ENCODE measurements at places on chromosomes 13 and 19.

GRCh38 chr19:35167251-35168119, 12.9 kb downstream of the FXYD5 start:
- no peak for DNase-seq

- no peak for DNase-seq
Observed at GRCh38 chr13:29799041-29799440, 51.4 kb downstream of the UBL3 start.

- DNase-seq, result no peak
Observed at GRCh38 chr13:31009166-31009565, 76.7 kb downstream of the TEX26 start.

GRCh38 chr13:79398127-79398526, 7.9 kb downstream of the RBM26 start:
- no peak for DNase-seq

- no peak for DNase-seq
Observed at GRCh38 chr13:60433505-60433904, 36.5 kb downstream of the TDRD3 start.

- no peak for DNase-seq
Observed at GRCh38 chr13:24747248-24748060, 16.5 kb upstream of the RNF17 start.

GRCh38 chr13:45885194-45885593, 33.6 kb upstream of the SIAH3 start:
- DNase-seq, result no peak

- no peak for DNase-seq
Observed at GRCh38 chr13:110657196-110657595, 41.9 kb downstream of the NAXD start.

DNA sequence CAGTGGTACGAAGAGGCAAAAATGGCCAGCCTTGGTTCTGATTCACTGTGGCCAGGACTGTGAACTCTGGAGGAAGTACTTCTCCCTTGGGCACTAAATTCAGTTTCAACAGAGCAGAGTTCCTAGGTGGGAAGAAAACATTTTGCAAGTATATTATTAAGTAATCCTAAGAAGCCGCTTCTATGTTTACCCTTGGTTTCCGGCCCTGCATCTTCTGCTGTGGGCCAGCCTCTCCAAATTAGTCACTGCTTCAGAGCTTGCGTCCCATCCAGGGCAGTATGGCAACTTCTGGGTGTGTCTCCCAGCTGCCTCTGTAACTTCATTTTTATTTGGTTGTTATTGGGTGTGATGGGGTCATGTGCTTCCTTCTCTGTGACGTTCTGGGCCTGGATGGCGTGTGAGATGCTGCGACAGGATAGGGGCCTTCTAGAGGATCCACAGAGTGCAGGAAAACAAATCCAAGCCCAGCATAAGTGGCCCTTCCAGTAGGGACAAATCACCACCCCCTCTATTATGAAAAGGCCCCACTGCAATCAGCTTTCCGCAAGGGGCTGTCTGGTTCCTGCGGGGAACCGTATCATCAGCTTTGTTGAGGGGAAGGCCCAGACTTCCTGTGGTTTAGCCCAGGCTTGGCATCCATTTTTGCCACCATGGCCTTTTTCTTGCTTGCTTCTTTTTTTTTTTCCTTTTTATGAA, 55.1 kb upstream of the C1QTNF9 start:
- no peak for DNase-seq

GRCh38 chr19:52190487-52191293, 838 bp downstream of the PPP2R1A start:
- DNase-seq, result no peak

GRCh38 chr13:46745706-46746105, 51.3 kb downstream of the ESD start:
- DNase-seq, result no peak

DNA sequence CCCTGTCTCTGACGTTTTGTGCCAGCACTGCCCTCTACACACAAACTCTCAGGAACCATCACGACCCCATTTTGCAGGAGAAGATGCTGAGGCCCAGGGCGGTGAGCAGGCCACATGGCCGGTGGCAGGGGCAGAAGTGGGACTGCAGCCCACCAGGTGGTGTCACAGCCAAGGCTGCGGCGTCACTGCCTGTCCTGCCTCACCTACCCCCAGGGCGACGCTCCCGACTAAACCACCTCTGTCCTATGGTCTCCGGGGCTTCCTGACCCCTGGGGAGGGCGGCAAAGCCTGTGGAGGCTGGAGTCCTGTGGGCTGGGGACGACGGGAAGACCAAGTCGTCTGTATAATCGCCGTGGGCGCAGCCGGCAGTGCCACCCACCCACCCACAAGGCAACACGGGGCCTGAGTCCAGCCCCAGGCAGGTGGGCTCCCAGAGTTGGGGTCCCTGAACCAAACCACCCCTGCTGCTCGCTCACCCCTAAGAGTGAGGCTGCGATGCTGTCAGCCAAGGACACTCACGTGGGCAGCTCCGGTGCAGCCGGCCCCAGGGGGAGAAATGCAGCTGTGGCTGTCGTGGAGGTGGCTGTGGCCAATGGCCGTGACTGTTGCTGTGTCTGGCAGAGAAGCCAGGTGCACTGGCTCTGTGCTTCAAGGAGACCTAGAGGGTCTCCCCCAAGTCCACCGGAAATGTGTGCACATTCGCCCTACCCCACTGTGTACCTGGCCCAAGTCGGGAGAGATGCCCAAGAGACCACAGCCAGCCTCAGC, 29.7 kb downstream of the RASA3 start:
- DNase-seq, result no peak

GRCh38 chr13:108528303-108528702, 101.1 kb upstream of the MYO16 start:
- DNase-seq, result no peak

- no peak for DNase-seq
Observed at GRCh38 chr13:97124915-97125809, 97.0 kb upstream of the MBNL2 start.

DNA sequence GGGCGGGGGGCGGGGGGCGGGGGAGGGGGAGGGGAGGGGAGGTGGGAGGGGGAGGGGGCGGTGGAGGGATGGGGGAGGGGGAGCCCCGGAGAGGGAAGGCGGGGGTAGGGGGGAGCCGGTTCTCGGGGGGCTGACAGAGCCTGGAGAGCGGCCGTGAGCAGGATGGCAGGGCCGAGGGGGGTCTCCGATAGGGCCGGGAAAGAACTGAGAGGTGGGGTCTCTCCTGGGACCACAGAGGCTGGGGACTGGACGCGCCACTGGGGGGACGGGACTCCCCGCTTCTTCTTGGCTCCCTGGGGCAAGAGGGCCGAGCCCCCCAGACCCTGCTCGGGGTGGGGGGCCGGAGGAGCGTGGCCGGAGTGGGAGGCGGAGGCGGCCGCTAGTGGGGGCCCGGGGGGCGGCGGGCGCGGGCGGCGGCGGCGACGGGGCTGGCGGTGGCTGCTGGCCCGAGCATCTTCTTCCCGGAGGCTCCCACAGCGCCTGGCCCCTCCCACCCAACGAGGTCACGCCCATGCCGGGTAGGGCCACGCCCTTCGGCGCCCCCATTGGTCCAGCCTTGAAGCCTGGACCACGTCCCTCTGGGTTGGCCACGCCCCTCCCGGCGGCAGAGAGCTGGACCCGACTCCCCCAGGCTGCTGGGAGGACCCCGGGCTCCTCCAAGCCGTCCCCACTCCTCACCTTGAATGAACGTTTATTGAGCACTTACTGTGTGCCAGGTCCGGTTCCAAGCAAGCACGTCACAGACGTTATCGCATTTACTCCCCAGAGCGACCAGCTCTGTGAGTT, at the start of gene NOVA2:
Gene NOVA2 (minus strand): TSS at position 313 of the 786 bp plus-strand sequence. CDS start 514 bp downstream, outside the sequence.
- no peak for DNase-seq

- DNase-seq, result no peak
Observed at GRCh38 chr19:11141937-11142527, 13.6 kb downstream of the SPC24 start.

GRCh38 chr13:66313413-66313812, 916.7 kb downstream of the PCDH9 start:
- DNase-seq, result no peak

DNA sequence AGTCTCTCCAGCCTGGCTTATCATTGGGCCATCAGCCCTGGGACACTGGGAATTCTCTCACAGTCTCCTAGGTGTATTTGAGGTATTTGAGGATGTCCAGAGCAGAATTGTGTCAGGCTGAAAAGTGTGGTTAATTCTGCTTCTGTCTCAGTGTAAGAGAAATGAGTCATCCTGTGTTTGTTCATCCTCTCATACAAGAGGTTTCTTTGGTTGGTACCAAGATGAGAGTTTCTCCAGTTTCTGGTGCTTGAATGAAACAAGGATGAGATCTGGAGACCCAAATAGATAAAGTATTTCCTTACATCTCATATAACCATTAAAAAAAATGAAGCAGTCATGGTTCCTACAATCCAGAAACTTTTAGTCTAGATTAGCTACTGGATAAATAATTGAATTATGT, 7.7 kb downstream of the ZNF253 start:
- no peak for DNase-seq

DNA sequence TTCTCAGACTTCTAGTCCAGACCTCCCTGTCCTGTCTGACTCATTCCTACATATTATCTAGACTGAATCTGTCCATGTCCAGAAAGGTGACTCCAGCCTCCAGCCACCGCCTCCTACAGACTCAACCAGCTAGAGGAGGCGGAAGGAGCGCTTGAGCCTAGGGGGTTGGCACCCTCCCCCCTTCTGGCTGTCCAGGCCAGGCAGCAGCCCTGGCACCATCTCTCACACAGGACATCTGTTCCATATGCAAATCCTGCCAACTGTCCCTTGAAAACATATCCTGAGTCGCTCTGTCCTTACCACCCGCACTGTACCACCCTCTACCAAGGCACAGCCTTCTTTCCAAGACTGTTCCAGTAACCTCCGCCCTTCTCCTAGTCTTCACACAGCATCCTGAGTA, 150.7 kb upstream of the WASF3 start:
- no peak for DNase-seq

- DNase-seq, result no peak
Observed at GRCh38 chr19:57651654-57651996, 17.1 kb upstream of the ZSCAN4 start.

DNA sequence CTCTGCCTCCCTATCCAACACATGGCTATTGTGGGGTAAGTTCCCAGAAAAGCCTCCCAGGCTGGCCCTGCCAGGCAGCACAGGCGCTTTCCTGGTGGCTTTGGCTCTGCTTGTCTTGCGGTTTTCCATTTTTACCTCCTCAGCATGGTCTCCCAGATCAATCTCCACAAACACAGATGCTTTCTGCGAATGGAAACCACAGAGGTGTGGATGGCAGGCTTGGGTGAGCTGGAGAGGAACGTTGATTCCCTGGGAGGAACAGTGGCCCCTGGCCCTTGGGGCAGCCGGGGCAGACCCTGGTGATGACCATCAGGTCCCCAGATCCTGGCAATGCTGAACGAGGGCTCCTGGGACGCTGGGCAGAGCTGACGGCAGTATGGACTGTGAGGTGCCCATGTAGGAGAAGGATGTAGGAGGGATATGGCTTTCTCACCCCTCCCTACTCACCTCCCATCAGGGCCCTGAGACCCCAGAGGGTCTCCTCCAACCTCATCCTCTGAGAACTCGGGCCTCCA, 6.6 kb downstream of the C13orf46 start:
- DNase-seq, result no peak

DNA sequence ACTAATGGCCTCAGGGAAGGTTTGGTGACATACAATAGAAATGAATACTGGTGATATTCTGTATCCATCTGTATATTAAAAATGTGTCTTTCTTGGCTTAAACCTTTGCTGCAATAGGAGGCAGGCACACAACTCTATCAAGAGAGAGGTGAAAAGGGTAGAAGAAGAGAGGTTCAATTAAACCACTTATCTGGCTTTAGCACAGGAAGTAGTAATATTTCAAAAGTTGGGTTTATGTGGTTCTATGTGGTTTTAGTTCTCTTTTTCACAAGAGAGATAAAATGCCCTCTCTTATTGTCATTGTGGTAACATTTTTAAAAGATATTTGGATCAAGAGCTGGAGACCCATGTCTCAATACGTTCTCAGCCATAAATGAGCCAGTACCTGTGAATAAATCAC, 146.2 kb upstream of the FNDC3A start:
- DNase-seq, result no peak

DNA sequence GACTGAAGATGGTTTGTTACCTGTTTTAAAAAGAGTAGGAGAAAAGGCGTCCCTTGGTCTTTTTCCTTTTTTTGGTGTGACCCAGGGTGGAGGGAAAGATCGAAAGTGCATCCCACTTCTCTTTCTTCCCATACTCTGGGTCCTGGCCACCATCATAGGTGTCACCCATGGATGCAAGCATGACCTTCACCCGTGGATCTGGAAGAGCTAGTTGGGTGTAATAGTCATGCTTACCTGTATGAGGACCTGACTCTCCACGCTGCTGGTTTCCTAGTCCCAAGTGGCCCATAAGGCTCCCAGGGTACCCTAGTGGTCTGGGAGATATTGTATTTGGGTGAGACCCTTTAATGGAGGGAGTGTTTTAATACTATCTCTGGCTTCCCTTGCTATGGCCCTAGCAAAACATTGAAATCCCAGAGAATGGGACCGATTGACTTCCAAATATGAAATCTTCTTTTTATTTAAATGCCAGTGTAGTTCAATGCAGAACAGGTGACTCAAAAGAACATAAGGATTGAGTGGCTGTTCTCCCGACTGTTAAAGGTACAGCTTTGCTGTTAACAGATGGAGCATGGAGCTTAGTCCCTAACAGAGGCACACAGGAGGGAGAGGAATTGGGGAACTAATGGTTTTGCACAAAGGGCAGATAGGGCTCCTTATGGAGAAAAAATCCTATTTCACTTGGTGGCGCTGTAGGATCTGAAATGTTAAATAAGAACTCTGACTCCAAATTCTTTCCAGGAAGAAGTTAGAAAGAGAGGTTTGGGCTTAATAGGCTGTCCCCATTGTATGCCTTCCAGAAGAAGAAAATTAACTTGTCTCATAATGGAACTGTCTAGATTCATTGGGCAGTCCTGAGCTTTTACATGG, 7.0 kb upstream of the ZNF550 start:
- no peak for DNase-seq

DNA sequence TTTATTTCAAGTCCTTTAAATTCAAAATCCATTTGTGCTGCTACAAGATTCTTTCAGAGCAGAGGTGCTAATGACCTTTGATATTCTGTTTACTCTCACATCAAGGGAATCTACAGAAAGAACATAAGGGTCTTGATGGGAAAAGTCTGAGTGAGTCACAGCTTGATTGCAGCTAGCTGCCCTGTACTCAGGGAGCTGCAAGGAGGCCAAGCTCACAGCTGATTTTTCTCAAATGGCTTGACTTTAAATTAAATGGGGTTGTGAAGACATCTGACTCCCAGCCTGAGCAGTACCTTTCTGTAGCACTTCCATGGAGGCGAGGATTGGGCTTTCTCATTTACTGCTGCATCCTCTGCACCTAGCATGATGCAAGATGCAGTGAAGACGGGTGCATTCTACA, 62.5 kb downstream of the RAP2A start:
- no peak for DNase-seq

GRCh38 chr13:60044321-60044720, 119.4 kb downstream of the DIAPH3 start:
- DNase-seq, result no peak

- no peak for DNase-seq
Observed at GRCh38 chr19:18093439-18094161, 4.0 kb upstream of the MAST3 start.

DNA sequence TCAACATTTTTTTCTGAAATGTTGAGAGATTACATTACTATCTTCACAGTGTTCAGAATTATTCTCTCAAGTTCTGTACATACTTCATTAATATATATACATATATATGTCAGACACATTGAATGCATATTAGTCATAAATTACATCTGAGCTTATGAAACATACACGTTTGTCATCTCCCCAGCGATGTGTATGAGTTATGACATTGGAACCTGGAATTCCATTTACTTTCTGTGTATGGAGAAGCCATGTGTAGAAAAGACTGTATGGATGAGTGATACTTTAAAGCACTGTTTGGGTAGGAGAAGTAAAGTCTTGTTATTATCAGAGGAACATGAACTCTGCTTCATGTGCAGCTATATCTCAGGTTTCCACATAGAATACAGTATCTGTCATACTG, 167.2 kb downstream of the FGF14 start:
- no peak for DNase-seq

- DNase-seq, result no peak
Observed at GRCh38 chr19:35114353-35115176, 1.1 kb upstream of the FXYD3 start.
